ENCODE measurements at places on chromosomes 1 and 21.

- DNase-seq: no peak
Observed at GRCh38 chr1:222953585-222953984, 138.7 kb downstream of the DISP1 start.

GRCh38 chr1:23100074-23100748 is 68.4 kb downstream of the LUZP1 start:
- DNase-seq: peak; percentile 15

GRCh38 chr1:84758968-84759491 is 68.8 kb upstream of the SSX2IP start:
- peak; percentile 12 for DNase-seq

DNA sequence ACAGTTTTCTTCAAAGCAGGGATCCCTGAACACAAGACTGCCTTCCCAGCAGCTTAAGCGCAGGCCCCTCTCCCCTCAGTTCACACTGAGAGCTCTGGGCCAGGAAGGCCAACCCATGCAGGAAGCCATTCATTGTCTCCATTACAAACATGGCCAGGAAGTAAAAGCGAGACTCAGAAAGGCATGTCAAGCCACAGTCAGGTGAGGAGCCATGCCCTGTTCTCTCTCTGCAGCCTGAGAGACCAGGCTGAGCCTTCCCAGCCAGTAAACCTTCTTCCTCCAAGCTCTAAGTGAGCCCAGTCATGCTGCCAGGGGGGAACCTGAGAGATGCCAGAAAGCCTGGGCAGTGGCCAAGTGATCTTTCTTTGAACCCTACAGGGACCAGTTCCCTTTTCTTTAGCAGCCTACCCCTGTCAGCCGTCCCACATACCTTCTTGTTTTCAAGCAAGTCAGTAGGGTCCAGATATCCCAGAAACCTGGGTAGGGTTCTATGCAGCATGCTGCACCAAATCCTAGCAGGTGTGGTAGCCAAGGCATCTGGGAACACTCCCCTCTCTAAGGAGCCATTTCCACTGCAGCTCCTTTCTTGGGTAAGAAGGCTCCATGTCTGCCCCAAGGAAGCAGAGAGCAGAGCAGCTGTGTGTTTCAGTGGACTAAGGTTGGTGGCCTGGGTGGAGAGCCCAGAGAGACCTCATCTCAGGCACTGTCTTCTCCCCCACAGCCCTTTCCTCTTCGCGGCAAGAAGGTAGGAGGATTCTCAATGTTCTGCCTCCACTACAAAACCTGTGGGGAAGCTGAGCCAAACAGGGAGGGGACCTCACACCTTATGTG is 977 bp downstream of the TRAF3IP3 start:
- DNase-seq: no peak

DNA sequence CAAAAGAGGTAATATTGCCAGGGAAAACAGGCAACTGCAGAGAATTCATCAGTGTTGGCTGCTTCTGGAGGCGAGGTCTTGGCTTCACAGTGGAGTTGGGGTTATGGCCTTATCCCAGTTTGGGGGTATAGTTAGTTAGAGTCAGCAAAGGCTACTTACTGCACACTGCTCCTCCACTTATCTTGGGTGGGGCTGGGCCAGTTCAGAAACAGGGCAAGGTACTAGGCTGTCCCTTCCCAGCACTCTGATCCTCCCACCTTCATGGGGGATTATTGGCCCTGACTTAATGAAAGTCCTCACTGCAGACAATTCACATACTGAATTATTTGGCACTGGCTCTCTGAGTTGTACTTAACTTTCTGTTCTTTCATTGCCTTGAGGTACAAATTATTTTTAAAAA is 189.6 kb downstream of the NRIP1 start:
- DNase-seq: no peak

DNA sequence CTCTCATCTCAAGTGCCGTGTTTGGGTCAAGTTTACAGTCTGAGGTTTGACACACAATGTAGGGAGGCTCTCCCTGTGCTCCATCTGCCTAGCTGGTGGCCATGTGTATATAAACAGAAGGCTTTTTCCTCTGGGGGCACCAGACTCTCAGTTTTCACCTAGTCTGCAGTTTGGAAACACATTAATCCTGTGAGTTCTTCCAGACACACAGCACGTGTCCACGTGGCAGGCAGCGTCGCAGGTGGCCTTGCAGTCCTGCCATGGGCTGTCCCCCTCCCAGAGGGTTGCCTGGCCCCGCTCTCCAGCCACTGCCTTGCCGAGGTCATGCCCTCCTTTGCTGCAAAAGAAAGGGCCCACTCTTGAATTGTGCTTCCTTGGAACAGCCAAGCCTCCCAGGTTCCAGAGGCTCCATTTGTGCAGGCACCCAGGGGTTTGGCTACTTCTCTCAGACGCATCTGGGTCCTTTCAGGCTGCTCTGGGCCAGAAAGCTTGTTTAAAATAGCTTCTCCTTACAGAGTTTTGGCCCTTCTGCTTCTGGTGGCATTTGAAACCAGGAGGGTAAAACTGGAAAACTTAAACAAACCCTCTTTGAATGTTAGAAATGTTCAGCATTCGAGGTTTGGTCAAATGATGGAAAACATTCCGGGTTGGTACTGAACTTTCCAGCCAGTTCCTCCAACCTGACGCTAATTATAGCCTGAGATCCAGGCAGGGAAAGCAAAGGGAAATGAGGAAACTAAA is 4.4 kb upstream of the RUNX1 start:
- no peak for DNase-seq

- no peak for DNase-seq
Observed at GRCh38 chr1:86489242-86489878, 20.6 kb downstream of the CLCA1 start.

DNA sequence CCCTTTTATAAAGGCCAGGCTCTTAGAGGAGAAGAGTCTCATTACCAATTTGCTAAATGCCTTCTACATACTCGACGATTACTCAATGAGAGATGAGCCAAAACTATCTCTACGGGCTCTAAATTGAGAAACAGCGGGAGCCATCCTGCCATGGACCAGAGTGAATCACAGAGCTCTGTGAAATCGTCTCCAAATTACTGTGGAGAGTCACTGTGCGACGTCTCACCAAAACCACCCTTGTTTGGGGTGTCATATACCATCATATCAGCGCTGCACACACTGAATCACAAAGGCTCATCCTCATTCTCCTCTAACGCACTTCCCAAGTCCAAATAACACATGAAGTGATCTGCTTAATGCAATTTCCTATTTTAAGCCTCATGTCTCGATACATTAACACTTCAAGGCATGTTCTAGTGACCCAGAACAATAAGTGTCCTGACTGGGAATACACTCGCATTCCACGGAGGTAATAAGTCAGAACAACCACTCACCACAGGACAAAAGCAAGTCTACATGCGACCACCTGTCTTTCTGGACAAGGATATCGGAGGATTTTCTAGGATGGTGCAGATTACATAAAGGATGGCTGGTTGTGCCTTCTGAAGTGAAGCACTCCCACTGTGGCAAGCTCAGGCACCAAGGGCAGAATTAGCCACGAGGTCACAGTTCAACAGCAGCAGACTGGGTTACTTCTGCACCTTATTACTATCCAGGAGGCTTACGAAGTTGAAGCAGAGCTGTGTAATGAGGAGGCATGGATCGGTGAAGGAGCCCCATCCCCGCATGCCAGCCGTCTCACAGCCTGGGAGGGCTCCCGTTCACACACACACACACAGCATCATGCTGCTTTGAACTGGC is 44.3 kb downstream of the NID1 start:
- DNase-seq: no peak

DNA sequence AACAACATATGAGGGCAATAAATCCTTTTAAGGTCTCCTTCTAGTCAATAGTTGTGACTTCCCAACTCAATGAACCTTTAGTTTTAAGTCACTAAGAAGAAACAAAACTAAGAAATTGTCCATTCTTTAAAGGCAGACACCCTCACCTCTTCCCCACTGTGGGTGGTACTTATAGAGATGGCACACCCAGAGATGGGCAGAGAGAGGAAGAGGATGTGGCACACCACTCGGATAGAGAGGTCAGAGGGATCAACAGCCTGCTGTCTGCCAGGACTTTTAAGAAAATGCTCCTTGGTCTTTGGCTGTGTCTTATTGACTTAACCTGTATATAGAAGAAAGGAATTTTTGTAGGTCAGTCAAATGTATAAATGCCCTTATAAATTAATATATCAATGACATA is 45.1 kb downstream of the FASLG start:
- DNase-seq: no peak

GRCh38 chr1:85555420-85555819 is 25.1 kb upstream of the CCN1 start:
- no peak for DNase-seq

- no peak for DNase-seq
Observed at GRCh38 chr1:85494904-85495266, 29.9 kb upstream of the DDAH1 start.

DNA sequence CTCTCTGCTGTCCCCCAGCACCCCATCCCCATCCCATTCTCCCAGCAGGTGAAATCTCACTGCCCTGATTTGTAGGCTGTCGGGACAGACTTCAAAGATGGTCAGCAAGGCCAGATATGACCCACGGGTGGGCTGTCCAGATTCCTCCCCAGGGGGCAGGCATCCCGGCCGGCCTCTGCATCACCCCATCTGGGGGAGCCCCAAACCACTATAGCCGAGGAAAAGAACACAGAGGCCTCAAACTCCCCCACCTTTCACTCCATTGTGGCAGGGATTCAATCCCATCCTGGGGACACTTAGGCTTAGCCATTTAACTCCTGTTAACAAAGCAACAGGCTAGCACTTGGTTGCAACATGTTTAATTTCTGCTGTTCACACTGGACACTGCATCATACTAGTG is 8.8 kb downstream of the MUL1 start:
- DNase-seq: no peak

DNA sequence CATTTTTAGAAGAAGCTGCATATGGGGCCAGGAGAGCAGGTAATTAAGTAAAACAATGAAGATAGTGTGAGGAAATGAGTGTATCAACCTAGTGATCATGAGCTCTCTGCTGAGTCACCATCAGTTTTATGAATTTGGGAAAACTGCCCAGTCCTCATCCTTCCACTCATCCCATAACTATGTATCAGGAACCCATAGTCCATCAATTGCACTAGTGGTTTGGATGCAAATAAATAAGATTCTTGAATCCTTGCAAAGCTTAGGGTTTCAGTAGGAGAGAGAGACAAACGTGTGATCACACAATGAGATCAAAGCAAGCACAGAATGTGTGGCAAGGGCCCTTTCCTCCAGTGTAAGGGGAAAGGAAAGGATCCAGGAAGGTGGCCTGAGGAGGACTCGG is 145.6 kb downstream of the ZZZ3 start:
- DNase-seq: no peak

DNA sequence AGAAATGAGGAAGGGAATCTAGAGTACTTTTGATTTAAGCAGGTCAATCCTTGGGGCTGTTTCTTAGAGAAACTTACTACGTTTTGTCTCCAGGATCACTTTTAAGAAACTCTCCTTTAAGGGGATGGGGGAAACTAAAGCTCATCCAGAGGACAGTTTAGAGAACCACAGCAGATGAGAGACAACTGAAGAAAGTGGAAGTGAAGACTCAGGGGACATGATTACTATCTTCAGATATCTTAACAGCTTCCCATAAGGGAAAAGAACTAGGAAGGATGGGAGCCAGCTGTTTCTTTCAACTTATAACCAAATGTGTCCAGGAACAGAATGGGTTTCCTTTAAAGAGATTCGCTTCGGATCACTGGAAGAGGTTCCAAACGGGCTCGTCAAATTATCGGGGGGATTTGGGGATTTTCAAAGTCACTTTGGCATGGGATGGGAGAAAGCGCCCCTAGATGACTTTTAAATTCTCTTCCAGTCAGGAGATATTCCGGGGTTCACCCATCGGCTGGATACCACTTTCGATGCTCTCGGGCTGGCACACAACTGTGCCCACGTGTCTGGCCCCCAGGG is 1.2 kb downstream of the SCMH1 start:
- no peak for DNase-seq

- no peak for DNase-seq
Observed at GRCh38 chr1:1419363-1419812, 1.7 kb downstream of the ANKRD65 start.

DNA sequence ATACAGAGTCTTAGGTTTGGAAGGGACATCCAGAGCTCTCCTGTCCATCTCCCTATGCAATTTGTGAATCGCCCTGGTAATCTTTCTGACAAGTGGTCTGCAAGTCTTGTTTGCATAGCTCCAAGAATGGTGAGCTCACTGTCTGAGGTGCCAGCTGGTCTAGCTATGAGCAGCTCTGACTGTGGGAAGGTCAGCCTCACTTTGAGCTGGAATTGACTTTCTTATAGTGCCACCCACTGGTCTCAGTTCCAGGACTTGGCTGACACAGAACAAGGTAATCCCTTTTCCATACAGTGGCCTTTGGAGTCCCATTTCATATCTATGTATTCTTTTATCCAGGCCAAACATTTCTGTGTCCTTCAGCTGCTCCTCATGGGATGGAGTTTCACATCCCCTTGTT is 95.6 kb upstream of the C8B start:
- no peak for DNase-seq

DNA sequence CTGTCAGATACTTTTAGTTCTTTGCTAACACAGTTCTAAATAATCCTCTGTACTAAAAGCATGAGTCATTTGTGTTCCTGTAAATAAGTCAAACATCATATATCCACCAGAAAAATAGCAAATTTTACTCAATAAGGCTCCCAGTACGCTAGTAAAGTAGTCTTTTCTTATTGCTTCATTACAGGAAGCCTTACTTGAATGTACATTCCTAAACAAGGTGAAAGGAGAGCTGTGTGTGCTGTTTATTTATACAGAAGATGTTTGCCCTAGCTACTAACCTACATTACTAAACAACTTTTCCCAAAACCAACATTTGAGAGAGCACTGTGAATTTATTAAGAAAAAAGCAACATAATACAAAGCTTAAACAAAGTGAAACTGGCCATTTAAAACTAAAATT is 52.0 kb downstream of the ZNHIT6 start:
- DNase-seq: no peak

GRCh38 chr1:22452481-22452957 is 868 bp downstream of the ZBTB40 start:
- no peak for DNase-seq

GRCh38 chr1:238811211-238811879 is 575.0 kb upstream of the CHRM3 start:
- no peak for DNase-seq

GRCh38 chr1:16612332-16613172 is 812 bp downstream of the NBPF1 start:
- DNase-seq: no peak

DNA sequence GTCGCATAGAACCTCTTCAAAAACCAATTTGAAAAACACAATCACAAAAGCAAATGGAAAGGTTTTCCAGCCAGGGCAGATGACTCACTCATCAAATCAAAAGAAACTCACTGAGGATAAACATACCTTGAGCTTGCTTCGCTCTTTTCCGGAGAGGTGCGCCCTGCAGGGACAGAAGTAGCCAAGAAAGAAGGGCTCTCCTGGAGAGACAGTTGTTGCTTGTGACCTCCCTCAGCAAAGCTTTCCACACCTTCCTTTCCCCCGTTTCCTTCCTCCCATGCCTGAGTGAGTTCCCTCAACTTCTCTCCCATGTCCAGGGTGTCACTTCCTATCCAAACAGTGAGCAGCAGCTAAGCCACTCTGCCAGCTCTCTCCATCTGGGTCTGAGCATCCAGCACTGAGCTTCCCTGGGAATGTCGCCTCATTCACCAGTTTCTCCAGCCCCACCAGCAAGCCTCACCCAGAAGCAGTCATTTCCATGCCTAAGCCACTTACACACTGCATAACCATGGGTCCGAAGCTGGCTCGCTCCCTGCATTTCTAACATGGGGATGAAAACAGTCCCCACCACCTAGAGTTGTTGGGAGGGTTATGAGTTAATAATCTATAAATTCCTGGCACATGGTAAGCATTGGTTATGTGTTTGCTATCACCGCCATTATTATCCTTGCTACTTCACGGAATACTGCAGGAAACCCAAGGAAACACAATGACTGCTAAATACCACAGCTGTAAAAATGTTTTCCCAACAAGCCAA is 75.0 kb downstream of the PTPN14 start:
- no peak for DNase-seq

GRCh38 chr1:178869119-178869697 is 1.7 kb downstream of the ANGPTL1 start:
- DNase-seq: no peak

Measured in activated T-cell treated with anti-CD3 and anti-CD28 coated beads for 48 hours (primary cell).